CD4-positive, alpha-beta T cell treated with Interleukin-17A for 4 hours (primary cell): ENCODE measurements at places on chromosomes 6 and 20.

DNA sequence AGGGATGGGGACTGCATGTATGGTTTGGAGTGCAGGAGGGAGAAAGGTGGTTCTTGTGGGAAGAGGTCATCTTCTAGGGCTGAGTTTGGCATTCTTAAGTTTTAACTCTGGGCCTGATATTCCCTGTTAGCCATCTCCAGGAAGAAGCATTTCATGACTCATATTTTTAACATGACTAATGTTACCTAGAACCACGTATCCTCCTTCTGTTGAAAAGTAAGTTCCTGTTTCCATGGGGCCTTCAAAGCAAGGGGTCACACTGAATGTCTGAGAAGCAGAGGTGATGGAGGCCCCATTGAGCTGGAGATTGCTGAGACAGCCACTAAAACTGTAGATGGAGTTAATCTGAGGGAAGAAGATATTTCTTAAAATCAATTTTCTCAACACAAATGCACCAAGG is 30.2 kb downstream of the FAM229B start:
- no peak for DNase-seq

DNA sequence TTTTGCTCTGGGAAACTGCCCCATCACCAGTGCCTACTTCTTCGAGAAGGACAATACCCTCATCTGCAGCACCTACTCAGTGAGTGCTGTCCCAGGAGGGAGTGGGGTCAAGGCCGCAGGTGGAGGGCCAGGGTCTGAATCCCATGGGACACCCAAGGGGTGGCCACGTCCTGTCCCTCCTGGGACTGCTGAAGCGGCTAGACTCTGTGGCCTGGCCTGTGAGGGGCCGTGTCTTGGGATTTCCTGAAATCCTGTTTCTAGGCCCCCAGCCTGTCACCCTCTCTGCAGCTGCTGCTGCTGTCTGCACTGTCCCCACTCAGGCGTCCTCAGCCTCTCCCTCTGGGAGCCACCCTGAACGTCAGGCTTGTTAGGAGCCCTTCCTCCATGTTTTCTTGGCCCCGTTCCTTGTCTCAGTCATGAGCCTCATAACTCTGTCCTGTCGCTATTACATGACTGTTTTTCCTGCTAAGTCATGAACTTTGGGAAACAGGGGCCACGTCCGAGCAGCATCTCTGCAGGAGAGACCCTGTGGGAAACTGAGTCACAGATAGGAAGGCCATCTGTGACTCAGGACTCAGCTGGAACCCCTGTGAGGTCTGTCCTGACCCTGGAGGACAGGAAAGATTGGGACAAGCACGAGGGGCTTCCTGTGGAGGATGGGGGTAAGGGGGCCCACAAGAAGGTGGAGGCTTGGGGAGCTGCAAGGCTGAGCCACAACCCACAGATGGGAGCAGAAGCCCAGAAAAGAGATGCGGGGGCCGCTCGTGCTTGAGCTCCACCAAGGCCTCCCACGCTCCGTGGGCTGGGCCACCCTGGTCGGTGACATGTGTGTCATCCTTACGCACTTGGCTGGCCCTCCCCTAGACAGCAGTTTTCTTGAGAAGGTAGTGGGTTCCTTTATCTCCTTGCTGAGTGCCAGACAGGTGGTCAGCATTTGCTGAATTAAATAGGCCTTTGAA is 49.9 kb downstream of the EFCAB8 start:
- DNase-seq: peak; percentile 29

DNA sequence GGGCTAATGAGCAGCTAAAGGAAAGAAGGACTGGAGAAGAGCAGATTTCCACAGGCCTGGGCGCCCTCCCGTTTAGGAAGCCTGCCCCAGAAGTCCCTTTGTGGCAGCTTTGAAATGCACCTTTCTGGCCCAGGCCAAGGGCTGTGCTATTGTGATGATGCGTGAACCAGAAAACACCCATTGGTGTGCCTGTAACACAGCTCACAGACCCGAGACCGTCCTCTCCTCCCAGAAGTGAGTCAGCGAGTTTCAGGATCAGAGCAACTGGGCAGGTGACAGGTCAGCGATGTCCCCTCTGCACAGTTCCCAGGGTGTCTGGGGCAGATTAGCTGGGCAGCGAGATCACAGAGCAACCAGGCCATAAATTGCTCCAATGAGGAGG is 71.9 kb upstream of the SULF2 start:
- no peak for DNase-seq

GRCh38 chr20:5825130-5825719 is 75.0 kb downstream of the SHLD1 start:
- no peak for DNase-seq

GRCh38 chr20:31560094-31560745 is 44.9 kb upstream of the ID1 start:
- DNase-seq: peak; percentile 85

DNA sequence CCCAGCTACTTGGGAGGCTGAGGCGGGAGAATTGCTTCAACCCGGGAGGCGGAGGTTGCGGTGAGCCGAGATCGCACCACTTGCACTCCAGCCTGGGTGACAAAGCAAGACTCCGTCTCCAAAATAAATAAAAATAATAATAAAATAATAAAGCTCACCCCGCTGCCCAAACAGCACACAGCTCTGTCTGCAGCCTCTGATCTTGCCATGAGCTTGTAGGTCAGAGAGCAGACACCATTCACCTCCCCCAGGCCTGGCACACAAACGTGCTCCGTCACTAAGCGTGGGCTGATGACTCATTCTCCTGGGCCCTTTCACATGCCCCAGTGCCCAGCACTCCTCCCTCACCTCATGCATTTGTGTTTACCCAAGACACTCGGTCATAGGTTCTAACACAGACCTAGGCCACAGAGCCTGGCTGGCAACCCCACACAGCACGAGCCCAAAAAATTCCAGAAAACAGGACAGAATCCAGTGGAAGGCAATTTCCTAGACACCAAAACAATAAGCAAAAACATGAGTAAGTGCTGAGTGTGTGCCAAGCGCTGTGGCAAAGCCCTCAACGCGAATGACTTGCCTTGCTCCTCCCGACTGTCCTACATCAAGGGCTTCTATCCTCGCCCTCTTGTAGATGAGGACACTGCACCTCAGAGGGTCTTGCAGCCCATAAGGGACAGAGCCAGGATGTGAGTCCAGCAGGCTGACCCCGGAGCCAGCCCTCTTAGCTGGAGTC is 18.0 kb downstream of the ATP9A start:
- DNase-seq: no peak

DNA sequence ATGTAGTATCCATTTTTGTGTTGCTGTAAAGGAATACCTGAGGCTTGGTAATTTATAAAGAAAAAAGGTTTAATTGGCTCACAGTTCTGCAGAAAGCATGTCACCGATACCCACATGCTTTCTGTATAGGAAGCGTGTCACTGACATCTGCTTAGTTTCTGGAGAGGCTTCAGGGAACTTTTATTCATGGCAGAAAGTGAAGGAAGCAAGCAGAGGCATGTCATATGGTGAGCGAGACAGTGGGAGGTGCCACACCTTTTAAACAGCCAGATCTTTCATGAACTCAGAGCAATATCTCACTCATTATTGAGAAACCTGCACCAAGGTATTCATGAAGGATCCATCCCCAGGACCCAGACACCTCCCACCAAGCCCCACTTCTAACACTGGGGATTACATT is 3.5 kb downstream of the SUMO4 start:
- DNase-seq: no peak

- DNase-seq: no peak
Observed at GRCh38 chr20:44495802-44496481, 20.3 kb downstream of the TTPAL start.

- DNase-seq: no peak
Observed at GRCh38 chr6:20377623-20378265, 23.9 kb upstream of the E2F3 start.

GRCh38 chr6:92024881-92025280 is 1394.5 kb downstream of the EPHA7 start:
- no peak for DNase-seq

DNA sequence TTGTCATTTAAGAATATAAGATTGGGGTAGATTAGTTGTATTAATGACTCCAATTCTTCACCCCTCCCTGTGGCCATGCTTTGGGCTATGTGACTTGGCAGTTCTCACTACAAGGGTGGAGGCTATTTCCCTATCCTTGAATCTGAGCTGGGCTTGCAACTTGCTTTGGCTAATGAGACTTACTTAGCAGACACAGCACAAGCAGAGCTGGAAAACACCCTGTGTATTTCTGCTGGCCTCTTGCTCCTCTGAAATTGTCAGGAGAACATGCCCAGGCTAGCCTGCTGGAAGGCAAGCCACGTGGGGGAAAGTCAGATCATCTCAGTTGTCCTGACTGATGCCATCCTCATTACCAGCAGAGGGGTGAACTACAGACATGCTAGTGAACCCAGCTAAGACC is 126.5 kb upstream of the HDGFL1 start:
- no peak for DNase-seq

- DNase-seq: no peak
Observed at GRCh38 chr20:17896193-17896723, 72.3 kb downstream of the SNX5 start.
